ENCODE measurements at places on chromosomes 3 and 15.

DNA sequence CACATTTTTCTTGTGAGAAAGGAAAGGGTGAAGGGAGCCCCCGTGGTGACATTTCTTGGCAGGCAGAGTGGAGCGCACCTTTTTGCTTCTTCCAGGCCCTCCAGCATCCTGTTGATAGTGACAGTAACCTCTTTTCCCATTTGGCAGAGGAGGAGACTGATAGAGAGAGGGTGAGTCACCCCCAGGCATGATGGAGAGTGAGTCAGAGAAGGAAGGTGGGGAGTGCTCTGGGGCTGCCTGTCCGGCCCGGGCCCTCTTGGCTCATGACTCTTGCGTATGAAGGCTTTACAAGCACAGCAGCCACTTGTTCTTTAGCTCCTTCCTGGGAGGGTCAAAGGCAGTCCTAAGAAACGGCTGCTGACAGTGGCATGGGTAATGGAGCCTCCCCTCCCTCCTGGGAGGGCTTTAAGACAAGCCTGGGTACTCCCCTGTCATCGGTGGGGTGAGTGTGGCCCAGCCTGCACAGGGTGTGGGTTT, 16.0 kb downstream of the ANKRD63 start:
- no peak for DNase-seq

DNA sequence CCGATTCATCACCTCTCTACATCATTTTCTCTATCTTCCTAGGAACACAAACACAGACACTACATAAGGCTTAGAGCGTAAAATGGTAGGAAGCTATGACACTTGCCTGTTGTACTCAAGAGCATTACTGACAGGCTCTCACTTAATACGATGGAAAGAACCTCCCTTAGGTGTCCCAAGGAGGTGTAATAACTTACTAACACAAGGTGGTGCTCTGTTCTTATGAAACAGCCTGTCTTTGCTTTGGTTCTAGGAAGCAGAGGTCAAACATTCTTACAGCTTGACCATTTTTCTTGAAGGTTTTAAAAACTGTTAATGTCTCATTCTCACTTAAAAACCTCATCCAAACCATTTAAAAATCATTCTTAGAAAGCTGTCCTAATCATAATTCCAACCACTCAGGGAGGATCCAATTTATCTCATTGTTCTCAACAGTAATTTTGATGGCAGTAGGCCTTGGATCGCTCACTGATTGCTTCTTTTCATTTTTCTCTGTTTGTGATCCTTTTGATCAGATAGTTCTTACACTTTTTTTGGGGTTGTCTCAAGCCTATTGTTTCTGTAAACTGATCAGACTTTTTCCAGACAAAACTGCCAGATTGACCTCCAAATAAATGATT, 317.8 kb upstream of the AGTR1 start:
- DNase-seq, result no peak

DNA sequence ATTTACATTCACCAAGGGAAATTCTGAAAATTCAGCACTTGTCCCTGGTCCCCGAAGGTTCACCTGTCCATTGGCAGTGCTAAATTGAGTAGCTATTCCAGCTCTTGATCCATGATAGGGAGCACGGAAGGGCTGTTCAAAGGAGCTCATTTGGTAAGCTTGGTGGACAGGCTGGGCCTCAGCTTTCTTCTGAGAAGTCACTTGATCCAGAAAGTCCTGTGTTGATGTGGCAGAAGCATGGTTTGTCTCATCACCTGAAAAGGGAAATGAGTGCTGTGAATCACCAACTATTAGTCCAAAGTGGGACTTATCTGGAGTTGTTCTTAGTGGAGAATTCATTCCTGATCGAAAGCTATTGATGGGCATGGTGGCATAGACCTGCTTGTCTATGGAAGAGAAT, 19.9 kb upstream of the SLC12A8 start:
- no peak for DNase-seq

DNA sequence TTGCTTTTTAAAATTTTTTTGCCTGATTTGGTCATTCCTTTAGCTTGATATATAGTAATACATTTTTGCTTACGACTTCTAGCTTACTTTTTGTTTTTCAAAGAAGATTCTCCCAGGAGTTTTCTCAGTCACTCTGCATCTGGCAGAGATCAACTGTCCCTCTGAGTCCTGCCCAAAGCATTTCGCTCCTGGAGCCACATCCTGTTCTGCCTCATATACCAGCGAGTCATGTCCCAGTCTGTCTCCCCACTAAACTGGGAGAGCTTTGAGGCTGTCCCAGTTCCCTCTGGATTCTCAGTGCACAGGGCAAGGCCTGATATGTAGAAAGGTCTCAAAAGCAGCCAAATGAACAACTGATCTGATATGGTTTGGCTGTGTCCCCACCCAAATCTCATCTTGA, 326.3 kb downstream of the ARRDC4 start:
- DNase-seq, result no peak

- no peak for DNase-seq
Observed at GRCh38 chr15:75705854-75706681, 6.6 kb downstream of the CSPG4 start.

GRCh38 chr3:137110392-137110996, 152.7 kb downstream of the IL20RB start:
- DNase-seq, result no peak

DNA sequence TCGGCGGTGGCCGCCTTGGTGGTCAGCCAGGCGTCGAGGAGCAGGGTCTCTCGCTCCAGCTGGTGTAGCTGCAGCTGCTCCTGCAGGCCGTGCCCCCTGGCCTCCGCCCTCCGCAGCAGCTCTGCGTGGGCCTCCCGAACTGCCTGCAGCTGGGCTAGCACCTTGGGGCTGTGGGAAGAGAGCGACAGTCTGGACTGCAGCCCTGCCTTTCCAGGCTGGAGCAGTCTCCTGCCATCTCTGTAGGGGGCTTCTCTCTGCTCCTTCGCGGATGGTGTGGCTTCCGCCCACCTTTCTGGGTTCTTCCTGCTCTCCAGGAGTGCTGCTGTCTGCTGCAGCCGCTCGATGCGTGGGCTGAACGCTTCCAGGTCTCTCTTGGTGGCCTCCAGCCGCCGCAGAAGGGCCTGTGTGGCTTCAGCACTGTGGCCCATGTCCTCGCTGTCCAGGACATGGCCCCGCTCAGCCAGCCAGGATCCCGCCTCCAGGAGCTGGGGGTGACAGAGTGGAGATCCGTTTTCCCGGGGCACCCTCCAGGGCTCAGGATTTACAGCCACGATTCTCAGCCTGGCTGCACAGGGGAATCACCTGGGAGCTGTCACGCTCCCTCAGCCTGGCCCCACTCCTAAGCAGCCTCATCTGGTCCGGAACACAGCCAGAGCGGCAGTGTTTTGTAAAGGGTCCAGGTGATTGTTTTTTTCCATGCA, 16.8 kb downstream of the PLA2G4B start:
- DNase-seq, result no peak

- DNase-seq, result no peak
Observed at GRCh38 chr3:157145606-157146322, 14.2 kb downstream of the CCNL1 start.

DNA sequence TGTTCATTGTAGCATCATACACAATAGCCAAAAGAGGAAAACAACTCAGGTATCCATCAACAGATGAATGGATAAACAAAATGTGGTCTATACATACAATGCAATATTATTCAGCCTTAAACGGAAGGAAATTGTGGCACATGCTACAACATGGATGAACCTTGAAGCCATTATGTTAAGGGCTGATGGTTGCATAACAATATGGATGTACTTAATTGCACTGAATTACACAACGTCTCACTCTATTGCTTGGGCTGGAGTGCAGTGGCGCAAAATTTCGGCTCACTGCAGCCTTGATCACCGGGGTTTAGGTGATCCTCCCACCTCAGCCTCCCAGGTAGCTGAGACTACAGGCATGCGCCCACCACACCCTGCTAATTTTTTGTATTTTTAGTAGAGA, 7.0 kb upstream of the TMEM62 start:
- DNase-seq, result no peak

DNA sequence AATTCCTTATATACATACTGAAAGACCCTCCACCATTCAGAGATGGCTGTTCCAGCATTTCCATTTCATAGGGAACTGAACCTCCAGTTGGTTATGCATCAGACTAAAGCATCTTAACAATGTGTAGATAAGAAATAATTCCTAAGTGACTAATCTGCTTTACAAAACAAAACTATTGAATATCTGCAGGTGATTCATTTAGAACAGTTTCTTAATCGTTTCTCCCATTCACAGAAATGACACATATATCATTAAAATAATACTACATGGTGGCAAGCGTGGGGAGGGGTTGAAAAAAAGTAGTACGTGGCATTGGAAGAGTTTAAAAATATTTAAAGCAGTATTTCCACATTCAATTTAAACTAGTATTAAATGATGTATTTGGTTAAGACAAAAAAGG, 19.5 kb downstream of the COPS2 start:
- no peak for DNase-seq

DNA sequence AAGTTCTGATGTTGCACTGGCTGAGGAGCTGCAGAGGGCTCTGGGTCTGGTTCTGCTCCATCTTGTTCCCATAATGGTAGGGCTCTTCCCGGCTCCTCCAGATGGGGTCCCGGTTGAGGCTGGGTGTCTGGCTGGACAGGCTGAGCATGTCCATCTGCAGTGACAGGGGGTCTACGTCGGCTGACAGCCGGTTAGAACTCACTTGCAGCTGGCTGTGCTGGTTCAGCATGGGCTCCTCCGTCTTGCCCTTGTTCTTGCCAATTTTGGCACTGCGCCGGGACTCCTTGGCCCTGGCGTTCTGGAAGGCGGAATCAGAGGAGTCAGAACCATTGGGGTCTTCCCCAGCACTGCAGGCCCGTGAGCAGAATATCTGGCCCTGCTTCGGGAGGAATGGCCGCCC, 78.1 kb downstream of the PRICKLE2 start:
- no peak for DNase-seq

DNA sequence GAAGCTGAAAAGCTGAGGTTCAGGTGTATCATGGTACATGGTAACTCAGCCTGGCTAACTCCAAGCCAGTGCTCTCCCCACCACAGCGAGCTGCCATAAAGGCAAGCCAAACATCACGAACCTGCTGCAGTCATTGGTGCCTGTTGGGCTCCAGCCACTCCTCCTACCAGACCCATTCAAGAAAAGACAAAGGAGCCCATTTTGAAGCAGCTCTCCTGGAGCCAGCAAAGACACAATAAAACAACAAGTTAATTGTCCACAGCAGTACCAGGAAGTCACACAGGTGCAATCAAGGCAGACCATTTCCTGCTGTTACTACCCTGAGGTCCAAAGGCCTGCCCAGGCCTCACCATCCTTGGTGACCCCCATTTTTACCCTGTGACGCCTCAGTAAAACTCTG, 77.6 kb downstream of the DAPK2 start:
- DNase-seq, result no peak
